ENCODE measurements at places on chromosomes 6 and 20.

GRCh38 chr6:160461641-160462040 is 113.5 kb downstream of the SLC22A3 start:
- no peak for DNase-seq

DNA sequence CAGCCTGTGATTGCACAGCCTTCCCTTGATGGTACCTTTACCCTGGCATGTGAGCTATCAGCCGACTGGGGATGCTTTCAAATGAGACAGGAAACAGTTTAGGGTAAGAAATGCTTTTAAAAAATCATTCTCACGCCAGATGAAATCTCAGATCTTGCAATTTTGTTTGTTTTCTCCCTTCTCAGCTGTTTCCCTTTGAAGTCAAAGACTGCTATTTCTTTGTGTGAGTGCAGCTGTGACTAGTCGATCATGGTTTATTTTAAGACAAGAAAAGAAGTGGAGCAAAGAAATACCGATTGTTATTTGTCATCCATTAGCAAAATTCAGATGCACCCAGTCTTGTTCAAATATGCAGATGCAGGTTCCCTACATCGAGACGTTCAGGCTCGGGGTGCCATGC is 489.7 kb downstream of the QKI start:
- DNase-seq = no peak

GRCh38 chr6:48290595-48290994 is 179.6 kb upstream of the PTCHD4 start:
- DNase-seq = no peak

GRCh38 chr6:30721198-30722024 is 1.3 kb downstream of the TUBB start:
- peak; percentile 77 for DNase-seq

DNA sequence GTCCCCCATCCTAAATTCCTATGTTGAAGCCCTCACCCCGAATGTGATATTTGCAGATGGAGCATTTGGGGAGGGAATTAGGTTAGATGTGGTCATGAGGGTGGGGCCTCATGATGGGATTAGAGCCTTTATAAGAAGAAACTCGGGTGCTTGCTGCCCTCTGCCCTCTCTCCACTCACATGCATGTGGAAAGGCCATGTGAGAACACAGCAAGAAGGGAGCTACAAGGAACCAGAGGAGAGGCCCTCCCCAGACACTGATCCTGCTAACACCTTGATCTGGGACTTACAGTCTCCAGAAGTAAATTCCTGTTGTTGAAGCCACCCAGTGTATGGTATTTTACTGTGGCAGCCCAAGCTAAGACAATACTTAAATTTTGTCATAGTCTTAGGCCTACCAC is 69.6 kb upstream of the TULP1 start:
- DNase-seq = no peak

- DNase-seq = no peak
These were observed 125.7 kb upstream of the MTHFD1L start for GRCh38 chr6:150739711-150740349.

GRCh38 chr20:20683481-20684321 is 28.7 kb downstream of the RALGAPA2 start:
- DNase-seq = no peak

- DNase-seq = peak; percentile 32
These were observed 272.8 kb upstream of the SLC35B3 start for GRCh38 chr6:8707956-8708772.

DNA sequence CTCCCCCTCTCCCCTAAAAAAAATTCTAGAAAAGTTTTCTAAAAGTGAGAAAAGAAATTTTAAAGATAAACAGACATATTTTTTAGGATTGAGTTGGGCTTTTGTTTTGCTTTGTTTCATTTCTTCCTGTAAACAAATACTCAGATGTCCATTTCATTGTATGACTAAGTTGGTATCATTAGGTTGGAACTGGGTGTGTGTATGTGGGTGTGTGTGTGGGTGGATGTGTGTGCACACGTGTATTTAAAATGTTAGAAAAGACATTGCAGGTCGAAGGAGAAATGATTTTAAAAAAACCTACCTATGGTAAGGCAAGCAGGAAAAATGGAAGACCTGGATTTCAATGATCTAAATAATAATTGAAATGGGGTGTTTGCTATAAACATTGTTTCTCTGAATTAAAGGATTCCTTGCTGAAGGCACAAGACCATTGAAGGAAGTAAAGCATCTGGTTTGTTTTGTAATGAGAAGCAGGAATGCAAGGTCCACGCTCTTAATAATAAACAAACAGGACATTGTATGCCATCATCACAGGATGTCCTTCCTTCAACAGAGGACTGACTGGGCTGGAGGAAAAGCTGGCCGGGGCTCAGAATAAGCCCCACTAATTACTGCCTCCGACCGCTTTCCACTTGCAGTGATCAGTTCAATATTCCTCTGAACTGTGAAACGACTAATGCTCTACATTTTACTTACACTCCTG is 996 bp upstream of the PRDM1 start:
- no peak for DNase-seq

DNA sequence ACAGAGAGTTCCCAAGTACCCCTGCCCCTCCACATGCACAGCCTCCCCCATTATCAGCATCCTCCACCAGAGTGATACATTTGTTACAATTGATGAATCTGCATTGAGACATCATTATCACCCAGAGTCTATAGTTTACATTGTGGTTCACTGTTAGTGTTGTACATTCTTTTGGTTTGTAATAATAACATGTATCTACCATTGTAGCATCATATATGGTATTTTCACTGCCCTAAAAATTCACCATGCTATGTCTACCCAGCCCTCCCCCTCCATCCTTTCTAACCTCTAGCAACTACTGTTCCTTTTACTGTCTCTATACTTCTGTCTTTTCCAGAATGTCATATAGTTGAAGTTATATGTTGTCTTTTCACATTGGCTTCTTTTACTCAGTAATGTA is 273.9 kb upstream of the RNF217 start:
- no peak for DNase-seq

GRCh38 chr6:129686941-129687627 is 22.9 kb downstream of the ARHGAP18 start:
- DNase-seq = peak; percentile 50

DNA sequence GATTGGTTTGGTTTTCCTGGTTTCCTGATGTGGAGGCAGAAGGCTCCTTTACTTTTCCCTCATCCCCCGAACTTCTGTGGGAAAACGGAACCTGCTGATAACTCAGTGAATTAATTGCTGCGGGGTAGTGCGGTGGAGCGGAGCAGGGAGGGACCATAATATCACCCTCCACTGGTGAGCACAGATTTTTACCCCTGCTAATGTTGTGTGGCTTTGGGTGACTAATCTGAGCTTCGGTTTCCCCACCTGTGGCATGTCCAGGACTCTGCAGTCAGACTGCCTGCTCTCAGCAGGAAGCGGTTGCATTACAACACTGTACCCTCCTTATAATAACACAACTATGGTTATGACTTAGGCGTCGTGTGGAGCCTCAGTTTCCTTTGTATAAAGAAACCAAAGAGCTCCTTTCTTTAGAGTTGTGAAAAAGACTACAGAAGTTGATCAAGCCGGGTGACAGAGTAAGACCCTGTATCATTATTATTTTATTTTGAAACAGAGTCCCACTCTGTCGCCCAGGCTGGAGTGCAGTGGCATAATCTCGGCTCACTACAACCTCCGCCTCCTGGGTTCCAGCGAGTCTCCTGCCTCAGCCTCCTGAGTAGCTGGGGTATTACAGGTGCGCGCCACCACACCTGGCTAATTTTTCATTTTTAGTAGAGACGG is 2.2 kb upstream of the ID1 start:
- DNase-seq = peak; percentile 55

DNA sequence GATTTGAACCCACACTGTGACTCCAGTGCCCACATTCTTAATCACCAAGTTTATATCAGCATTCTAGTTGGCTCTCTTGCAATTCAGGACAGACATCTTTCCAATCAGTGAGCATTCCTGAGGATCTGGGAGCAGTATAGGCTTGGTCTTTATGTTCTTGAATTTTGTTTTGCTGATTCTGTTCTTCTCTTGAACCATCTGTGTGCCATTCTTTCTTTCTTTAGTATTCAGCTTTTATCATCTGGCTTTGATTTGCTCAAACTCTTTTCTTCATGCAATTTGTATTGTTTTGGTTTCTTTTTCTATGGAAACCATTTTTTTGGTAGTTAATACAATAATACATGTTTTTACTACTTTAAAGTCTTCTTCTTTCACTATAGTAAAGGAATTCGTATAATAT is 162.4 kb downstream of the CD109 start:
- no peak for DNase-seq

- DNase-seq = no peak
These were observed 21.6 kb downstream of the KIAA1586 start for GRCh38 chr6:57068061-57068460.

- DNase-seq = no peak
These were observed 111.9 kb upstream of the SIRPG start for GRCh38 chr20:1769491-1769890.

GRCh38 chr6:112189494-112189893 is 64.9 kb downstream of the LAMA4 start:
- DNase-seq = no peak

DNA sequence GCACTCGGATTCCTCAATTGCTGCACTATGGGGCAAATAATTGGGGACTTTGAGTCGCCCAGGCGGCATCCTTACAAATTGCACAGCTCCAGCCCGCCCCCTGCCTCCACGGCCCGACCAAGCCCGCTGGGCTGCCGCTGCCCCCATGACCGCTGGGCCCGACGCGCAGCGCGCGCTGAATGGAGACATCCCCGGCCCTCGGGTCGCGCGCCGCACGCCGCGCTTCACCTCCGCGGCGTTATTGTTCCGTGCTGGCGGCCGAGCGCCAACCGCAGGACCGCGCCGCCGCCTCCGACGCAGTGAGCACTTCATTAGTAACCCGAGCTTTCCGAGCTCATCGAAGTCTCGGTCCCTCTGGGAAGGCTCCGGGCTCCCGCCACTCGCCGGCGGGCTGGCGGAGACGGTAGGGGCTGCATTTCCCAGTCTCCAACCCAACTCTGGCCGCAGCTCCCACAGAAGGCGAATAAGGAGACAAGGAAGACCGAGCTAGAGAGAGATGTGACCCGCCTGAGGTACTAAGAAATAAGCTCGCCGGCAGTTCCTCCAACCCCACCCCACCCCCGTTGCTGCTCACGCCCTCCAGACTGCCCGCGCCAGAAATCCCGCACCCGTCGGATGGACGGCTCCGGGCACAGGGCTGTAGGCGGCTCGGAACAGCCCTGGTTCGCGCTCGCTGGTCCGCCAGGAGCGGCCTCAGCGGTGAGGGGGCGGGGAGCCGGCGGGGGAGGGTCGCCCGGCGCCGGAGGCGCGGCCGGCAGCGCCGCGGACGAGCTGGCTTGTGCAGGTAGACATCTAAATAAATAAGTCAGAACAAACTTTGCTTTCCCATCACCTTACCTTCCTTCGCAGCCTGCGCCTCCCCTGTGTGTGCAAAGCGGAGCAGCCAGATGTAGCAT is 703 bp downstream of the EPHA7 start:
- DNase-seq = no peak

- DNase-seq = no peak
These were observed 94.5 kb downstream of the TPBG start for GRCh38 chr6:82458147-82458546.

DNA sequence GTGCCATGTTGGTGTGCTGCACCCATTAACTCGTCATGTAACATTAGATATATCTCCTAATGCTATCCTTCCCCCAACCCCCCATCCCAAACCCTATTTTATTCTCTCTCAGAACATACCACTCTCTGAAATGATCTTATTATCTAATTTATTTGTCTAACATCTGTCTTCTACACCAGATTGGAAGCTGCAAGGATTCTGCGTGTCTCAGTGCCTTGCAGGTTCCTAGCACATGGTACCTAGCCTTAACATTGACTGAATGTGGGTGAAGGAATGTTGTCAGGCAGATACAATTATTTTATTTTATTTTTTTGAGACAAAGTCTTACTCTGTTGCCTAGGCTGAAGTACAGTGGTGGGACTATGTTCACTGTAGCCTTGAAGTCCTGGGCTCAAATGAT is 124.9 kb downstream of the BCAS1 start:
- DNase-seq = no peak

DNA sequence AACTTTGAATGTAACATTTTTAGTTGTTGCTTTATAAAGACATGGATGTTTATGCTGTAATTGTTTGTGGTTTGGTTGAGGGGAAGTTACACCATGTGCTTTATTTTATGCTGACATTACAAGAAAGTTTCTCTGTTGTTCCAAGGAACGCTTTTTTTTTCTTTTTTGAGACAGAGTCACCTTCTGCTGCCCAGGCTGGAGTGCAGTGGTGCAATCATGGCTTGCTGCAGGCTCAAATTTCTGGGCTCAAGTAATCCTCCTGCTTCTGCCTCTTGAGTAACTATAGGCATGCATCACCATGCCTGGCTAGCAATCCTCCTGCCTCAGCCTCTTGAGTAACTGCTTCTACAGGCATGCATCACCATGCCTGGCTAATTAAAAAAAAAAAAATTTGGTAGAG is 21.0 kb upstream of the IFNGR1 start:
- DNase-seq = peak; percentile 89

DNA sequence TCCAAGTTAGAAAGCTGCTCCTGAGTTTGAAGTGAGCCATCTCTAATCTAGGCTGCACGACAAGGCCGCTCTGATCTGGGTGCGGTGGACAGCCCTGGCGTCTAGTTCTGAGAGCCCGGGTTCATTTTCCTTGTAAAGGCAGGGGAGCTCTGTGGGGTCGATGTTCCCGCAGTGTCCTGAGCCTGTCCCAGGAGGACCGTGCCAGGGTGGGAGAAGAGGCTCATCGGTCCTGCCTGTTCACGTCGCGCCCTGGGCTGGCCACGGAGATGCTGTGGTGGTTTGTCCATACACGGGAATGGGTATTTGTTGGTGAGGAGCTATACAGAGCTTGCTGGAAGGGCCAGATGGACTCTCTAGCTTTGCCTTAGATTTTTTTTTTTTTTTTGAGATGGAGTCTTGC is 27.0 kb downstream of the PSMG4 start:
- DNase-seq = no peak

DNA sequence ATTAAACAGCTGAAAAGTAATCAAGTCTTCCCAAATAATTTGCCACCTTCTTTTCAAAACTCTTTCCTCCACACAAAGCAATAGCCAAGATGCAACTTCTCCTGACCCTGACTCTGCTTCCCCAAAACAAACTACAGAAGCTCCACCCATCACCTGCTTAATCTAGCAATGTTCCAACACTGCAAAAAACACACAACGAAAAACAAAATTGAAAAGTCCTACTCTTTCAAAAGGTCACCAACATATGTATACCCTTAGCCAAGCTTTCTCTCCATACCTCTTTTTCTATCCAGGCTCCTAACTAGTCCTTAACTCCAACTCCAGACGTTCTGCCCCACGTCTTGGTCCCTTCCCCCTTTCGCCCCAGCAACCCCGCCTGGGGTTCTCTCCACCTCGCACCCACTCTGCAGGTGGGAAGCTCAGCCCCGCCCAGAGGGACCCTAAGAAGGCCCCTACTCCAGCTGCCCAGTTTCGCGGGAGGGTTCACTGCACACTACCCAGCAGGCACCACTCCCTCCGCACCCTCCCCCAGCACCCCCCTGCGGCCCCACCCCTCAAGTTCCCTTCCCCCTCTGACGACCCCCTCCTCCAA is 717 bp downstream of the CSNK2A1 start:
- DNase-seq = no peak

DNA sequence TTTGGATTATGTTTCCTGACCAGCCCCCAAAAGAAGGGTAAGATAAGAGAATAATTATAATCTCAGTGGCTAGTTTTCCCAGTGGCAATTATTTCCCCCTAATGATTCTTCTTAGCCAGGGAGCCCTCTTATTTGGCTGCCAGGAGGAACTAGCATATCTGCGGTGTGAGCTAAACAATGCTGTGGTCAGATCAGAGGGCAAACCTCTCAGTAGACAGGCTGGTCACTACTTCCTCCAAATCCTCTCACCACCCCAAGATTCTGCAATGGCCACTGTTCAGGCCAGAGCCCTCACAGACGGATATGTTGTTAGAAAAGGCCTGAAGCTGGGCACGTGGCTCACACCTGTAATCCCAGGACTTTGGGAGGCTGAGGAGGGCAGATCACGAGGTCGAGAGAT is 273.4 kb upstream of the SASH1 start:
- DNase-seq = no peak
